Ecto neural progenitor cell (in vitro differentiated cells): ENCODE measurements at places on chromosomes 6 and 20.

DNA sequence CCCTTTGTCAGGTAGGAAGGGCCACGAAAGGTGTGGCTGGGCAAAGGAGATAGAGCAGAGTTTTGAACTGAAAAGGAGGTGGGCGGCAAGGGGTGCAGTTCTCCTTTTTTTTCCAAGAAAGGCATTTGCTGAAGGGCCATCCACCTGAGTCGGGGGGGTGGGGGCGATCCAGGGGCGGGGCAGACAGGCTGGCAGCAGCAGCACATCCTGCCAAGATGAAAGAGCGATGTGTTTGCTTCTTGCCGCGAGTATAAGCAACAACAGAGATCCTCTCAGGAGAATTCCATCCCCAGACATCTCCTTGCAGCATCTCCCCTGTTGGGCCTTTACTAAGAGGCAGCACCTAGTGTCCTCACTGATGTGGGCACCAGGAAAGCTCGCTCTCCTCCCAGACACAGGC lies 516.5 kb downstream of the CD83 start:
- DNase-seq, result no peak

DNA sequence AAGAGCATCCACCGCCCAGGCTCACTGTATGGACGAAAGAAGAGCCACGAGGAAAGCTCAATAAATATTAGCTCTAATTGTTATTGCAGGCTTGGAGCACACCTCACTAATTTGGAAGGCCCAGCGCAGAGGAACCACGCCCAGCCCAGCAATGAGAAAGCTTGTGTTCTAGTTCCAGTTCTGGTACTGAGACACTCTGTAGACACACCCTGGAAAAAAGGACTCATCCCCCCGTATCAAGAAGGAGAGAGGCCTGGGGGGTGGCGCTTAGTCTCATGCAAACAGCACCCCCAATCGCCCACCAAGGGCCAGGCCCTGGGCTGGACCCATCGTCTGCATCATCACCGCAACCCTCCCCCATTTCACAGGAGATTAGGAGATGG lies 156.9 kb downstream of the BMP7 start:
- no peak for DNase-seq

DNA sequence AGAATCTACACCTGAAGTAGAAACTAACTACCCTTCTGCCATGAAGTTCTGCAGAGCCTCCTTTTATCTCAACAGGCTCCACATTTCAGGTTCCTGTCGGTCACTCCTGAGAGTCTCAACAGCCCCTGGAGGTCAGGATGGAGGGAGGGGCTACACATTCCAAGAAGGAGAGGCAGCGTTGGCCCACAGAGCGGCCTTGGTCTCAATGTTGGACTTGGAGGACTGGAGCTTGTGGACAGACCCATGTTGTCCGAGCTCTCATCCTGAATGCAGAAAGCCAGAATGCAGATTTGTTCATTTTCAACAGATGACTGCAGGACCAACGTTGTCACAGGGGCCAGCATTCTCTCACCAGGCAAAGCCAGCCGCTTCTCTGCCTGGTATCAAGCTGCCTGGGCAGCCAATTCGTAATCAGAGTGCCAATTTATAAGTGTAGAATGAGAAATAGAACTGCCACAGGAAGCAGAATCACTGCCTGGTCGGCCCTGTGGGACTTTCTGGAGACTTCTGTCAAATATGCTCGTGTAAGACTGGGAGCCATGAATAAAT lies 212.5 kb upstream of the SNX9 start:
- DNase-seq, result no peak

DNA sequence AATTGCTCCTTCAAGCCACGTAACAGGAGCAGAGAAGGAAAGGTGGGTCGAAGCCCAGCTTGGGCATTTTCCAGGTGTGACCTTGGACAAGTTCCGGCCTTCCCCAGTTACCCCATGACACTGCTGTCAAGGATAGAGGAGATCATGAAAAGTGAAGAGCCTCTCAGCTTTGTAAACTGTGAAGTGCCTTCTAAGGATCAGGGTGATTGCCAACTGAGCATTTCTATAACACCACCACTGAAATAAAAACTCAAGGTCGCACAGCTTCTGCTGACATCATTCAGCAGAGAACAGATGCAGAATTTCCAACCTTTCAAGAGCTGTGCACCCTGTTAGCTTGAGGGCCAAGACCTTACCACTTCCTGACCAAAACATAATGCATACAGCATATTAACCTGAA lies 24.0 kb upstream of the ZMYND8 start:
- DNase-seq, result no peak

DNA sequence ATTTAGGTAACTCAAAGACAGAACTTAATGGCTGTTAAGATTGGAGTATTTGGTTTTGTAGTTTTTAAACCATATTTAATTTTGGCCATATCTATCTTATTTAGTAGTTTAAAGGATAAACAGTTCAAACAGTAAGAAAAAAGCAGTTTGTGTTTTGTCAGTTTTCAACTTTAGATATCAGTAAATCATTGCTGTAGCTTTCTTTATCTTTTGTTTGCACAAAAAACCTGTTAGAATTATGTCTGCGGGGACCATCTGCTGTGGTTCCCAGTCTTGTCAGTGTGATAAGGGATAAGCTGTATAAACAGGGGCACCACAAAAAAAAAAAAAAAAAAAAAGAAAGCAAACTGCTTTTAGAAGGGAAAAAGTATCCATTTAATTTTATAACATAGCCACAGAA lies 40.9 kb downstream of the CDKAL1 start:
- DNase-seq, result no peak

DNA sequence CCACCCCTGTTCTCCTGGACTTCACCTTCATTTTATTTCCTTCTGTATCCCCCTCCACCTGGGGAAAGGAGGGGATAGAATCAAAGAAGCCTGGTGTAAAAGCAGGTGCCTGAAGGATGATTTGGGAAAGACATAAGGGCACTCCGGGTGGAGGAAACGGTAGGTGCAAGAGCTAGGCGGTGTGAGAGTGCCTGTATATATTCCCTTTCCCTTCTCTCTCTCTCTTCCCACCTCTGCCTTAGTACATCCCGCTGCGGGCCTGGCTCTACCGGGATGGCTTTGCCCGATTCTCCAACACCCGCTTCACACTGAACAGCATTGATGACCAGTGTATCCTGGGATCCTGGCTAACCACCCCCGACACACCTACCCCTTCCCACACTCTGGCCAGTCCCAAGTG lies 26.2 kb downstream of the PDRG1 start:
- DNase-seq, result no peak

DNA sequence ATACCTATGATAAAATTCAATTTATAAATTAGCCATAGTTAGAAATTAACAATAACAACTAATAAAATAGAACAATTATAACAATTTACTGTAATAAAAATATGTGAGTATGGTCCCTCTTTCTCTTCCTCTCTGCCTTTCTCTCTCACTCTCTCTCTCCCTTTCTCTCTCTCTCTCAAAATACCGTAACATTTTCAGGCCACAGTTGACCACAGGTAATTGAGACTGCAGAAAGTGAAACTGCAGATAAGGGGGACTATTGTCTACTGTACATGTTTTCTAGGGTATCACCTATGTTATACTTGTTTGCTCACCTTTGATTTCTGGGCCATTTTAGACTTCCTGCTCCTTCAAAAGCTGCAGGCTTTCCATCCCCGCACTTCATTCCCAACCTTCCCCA lies 46.8 kb downstream of the LY86 start:
- no peak for DNase-seq

DNA sequence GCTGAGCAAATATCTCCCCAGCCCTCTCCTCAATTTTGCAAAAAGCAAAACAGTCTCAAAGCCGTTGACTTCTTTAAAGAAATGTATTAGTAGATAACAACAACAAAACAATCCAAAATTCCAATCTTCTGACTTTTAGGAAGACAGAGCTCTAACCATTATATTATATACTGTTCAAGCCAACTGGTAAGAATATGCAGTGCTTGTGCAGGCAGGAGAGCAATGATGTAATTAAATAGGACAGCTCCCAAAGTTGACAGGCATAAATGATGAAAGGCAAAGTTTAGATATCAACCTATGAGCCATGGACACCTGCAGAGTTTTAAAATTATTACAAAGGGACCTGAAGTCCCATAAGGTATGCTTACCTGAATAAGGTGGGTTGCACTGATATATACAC lies 16.6 kb upstream of the CEP85L start:
- DNase-seq, result no peak

GRCh38 chr20:48904566-48905296 lies 16.8 kb upstream of the ARFGEF2 start:
- peak; percentile 60 for DNase-seq

DNA sequence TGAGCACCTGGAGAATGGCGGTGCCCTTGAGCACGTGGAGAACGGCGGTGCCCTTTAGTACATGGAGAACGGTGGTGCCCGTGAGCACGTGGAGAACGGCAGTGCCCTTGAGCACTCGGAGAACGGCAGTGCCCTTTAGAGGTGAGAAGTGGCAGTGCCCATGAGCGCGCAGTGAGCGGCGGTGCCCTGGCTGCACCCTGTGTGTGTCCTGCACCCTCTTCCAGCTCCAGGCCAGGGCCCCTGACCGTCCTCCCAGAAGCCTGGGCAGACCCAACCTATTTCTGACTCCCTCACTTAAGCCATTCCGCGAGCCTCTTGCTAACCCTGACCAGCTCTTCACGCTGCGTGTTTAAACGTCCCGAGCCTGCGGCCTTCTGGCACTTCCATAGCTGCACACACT lies 151.3 kb downstream of the DLL1 start:
- peak; percentile 37 for DNase-seq

GRCh38 chr6:165090242-165090641 lies 219.2 kb downstream of the C6orf118 start:
- DNase-seq, result no peak

DNA sequence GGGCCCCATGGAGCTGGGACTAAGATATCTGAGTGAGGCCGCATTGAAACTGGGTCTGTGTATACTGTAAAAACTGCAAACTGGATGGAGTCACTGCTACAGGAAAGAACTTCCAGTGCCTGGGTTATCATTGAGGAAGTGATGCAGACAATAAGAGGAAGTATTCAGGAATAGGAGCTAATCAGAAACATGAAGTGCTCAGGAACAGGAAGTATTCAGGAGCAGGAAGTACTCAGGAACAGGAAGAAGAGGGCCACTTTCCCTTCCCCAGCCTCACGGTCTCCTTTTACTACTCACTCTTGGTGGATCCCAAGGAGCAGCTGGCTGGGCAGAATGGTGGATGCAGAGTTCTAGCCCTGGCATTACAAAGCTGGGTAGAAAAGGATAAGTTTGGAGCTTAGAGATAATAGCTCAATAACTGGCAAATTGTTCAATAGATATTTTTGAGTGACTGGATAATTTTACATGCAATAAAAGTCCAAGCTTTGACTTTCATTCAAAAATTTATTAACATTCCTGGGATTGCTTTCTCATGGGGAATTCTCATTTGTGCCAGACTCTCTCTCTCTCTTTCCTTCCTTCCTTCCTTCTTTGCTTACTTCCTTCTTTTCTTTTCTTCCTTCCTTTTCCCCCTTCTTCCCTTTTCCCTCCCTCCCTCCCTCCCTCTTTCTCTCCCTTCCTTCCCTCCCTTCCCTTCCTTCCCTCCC lies 82.2 kb upstream of the PAX1 start:
- no peak for DNase-seq

GRCh38 chr20:41177636-41178035 lies 40.3 kb downstream of the PLCG1 start:
- DNase-seq, result peak; percentile 38

DNA sequence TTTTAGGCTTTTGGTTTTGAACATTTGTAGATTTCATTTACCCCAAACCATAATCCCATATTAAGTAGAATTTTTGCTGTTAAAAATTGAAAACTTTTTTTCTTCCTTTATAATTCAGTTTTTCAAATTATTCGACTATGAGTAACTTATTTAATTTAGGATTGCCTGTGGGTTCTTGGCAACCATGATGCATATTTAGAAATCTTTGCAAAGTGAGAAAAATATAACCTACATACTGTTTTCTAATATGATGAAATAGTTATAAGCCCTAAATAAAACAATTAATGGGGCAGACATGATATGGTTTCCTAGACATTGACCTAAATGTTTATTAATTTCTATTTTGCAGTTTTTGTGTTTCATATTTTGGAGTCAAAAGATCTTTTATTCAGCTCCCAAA lies 23.6 kb downstream of the NEDD9 start:
- DNase-seq, result no peak
